ENCODE measurements at places on chromosomes 2 and 18.

- no peaks in the 10 kb centered on the region for H3K27me3 ChIP-seq
- H3K27ac ChIP-seq = no peak overlapping the region
- no peaks in the 10 kb centered on the region for H3K36me3 ChIP-seq
- H3K4me3 ChIP-seq = no peak overlapping the region
- DNase-seq = no peak
- H3K4me1 ChIP-seq = no peaks in the 10 kb centered on the region
Observed at GRCh38 chr2:151380580-151381235, 23.3 kb downstream of the TNFAIP6 start.

DNA sequence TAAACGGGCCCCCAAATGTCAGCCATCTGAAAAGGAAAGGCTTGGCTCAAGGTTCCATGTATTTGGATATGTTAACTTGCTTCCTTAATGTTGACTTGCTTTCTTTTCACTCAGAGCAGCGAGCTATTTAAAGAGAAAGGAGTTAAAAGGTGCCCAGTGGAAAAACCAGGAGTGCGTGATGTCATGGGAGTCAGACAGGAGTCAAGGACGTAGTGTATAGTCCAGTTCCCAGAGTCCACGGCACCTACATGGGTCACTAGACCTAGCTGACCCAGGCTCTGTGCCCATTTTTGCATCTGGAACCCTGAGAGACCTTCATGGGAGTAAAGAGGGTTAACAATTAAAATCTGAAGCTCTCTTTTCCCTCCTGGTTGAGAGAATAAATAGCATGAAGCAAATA lies 19.8 kb downstream of the SLC3A1 start:
- no peaks in the 10 kb centered on the region for H3K27me3 ChIP-seq
- DNase-seq = no peak
- H3K4me1 ChIP-seq = peaks cover 16% of the 10 kb centered on the region
- no peak overlapping the region for H3K27ac ChIP-seq

- H3K27me3 ChIP-seq = peaks cover 6% of the 10 kb centered on the region
- H3K36me3 ChIP-seq = no peaks in the 10 kb centered on the region
- no peak overlapping the region for H3K27ac ChIP-seq
- DNase-seq = no peak
- H3K4me1 ChIP-seq = no peaks in the 10 kb centered on the region
Observed at GRCh38 chr2:34161549-34161948, 562.5 kb upstream of the FAM98A start.

- no peaks in the 10 kb centered on the region for H3K36me3 ChIP-seq
- no peak overlapping the region for H3K4me3 ChIP-seq
- H3K27ac ChIP-seq = no peak overlapping the region
- no peaks in the 10 kb centered on the region for H3K27me3 ChIP-seq
Observed at GRCh38 chr2:231361701-231362554, 33.6 kb upstream of the B3GNT7 start.

- H3K27ac ChIP-seq = no peak overlapping the region
- H3K27me3 ChIP-seq = no peaks in the 10 kb centered on the region
- no peak overlapping the region for H3K4me3 ChIP-seq
- peaks cover 24% of the 10 kb centered on the region for H3K4me1 ChIP-seq
- DNase-seq = no peak
Observed at GRCh38 chr2:230619491-230619890, 93.2 kb upstream of the CAB39 start.

DNA sequence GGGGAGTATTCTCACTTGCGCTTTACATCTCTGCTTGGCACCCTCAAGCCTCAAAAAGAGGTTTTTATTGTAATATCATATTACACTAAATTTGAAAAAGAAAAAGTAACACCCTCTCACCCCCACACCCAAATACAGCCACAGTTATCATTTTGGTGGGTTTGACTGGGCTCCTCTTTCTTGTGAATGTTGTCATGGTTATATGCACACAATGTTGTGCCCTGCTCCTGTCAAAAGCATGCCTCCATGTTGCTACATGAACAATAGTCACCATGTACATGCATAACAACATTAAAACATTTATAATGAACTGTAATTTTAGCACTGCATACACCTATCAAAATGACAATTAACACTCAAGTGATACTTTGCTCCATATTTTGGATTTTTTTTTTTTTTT lies 100.2 kb downstream of the BCL2L11 start:
- no peaks in the 10 kb centered on the region for H3K27me3 ChIP-seq
- H3K4me1 ChIP-seq = no peaks in the 10 kb centered on the region
- no peak for DNase-seq
- H3K27ac ChIP-seq = no peak overlapping the region
- H3K4me3 ChIP-seq = no peak overlapping the region

- H3K27ac ChIP-seq = no peak overlapping the region
- DNase-seq = no peak
- H3K27me3 ChIP-seq = no peaks in the 10 kb centered on the region
Observed at GRCh38 chr2:230972046-230972445, 23.9 kb upstream of the SPATA3 start.

DNA sequence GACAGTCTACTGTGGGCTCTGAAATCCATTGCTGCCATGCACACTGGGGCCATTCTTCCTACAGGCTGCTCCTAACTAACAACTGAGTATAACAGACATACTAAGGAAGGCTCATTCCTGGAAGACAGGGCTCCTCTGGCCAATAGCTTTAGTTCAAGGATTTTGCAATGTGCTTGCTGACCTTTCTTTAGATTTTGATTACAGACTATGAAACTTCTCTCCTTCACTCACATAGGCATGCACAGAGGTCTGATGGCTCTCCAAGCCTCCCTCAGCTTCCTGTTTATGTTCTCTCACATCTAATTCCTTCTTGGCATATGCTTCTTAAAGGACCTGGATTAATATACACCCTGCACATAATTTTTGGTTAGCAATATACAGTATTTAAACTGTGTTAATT lies 34.4 kb upstream of the ROCK1 start:
- DNase-seq = no peak
- H3K27ac ChIP-seq = no peak overlapping the region
- no peaks in the 10 kb centered on the region for H3K27me3 ChIP-seq
- H3K4me1 ChIP-seq = peaks cover 3% of the 10 kb centered on the region

DNA sequence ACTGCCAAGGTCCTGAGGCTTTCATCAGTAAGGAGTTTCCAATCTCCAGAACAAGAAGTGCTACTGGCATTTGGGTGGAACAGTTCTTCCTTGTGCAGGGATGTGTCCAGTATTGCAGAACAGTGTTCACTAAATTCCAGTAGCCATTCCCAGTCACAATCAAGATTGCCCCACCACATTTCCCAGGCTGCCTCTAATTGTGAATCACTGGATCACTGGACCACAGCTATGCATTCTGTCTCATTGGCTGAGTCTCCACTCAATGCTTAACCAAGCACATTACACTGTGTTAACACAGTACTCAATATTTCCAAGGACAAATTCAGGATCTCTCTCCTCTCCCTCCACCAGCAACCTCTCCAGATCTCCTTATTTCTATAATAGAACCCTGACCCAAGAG lies 160.2 kb upstream of the CCDC150 start:
- no peaks in the 10 kb centered on the region for H3K4me1 ChIP-seq
- H3K27me3 ChIP-seq = no peaks in the 10 kb centered on the region
- DNase-seq = no peak
- no peak overlapping the region for H3K4me3 ChIP-seq
- no peak overlapping the region for H3K27ac ChIP-seq

DNA sequence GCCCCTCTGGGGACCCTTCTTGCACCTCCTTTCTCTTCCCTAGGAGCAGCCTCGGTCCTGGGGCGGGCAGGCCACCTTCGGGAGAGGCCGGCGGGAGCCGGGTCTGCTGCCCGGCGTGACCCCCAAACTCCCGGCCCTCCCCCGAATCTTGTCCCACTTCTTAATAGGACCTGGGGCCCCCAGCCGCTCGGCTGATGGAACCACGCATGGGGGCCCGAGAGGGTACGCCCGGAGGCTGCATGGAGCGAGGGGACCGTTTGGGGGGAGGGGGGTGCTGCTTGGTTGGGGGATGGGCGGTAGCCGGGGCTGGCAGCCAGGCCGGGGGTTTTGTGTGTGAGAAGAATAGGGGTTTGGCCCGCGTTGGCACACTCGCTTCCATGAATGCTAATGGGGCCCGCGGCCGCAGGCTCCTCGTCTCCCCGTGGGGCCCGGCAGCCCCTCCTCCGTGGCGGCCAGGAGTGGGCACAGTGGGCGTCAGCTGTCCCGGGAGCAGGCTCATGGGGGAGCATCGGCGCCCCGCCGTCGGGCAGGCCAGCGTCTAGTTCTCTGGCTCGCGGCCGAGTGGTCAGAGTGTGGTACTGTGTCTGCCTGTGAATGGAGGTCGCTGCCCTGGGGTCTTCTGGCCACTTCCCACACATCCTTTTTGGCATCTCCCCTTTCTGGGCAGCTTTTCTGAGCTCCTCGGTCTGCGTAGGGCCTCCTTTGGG lies 1.0 kb downstream of the GAREM2 start:
- no peaks in the 10 kb centered on the region for H3K4me1 ChIP-seq
- H3K27ac ChIP-seq = no peak overlapping the region
- H3K36me3 ChIP-seq = no peaks in the 10 kb centered on the region
- H3K4me3 ChIP-seq = peak overlapping the region; percentile 49
- DNase-seq = no peak

- H3K27ac ChIP-seq = no peak overlapping the region
- no peaks in the 10 kb centered on the region for H3K4me1 ChIP-seq
- no peak overlapping the region for H3K4me3 ChIP-seq
- DNase-seq = no peak
- peaks cover 2% of the 10 kb centered on the region for H3K27me3 ChIP-seq
- no peaks in the 10 kb centered on the region for H3K36me3 ChIP-seq
Observed at GRCh38 chr2:95300450-95300849, 3.3 kb downstream of the KCNIP3 start.

DNA sequence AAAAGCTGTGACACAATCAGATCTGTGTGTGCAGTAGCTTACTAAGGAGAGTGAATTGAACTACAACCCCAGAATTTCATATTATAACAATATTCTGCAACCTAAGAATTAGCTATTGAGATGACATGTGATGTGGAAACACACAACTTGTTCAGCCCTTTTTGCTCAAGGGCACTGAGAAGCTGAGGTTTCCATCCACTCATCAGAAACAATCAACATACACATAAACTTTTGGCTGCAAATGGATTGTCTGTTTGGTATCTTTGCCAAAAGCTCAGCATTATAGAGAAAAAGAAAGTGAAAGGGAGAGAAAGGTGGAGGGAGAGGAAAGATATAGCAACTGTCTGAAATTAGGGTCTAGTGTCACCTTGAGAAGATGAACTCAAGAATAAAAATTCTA lies 117.2 kb upstream of the KLF7 start:
- H3K27me3 ChIP-seq = no peaks in the 10 kb centered on the region
- H3K4me3 ChIP-seq = no peak overlapping the region
- no peak for DNase-seq
- H3K27ac ChIP-seq = no peak overlapping the region

- H3K4me3 ChIP-seq = no peak overlapping the region
- H3K27me3 ChIP-seq = no peaks in the 10 kb centered on the region
- H3K4me1 ChIP-seq = no peaks in the 10 kb centered on the region
Observed at GRCh38 chr2:204315236-204315662, 230.0 kb upstream of the PARD3B start.

GRCh38 chr2:118841450-118841827 lies 6.0 kb downstream of the EN1 start:
- DNase-seq = no peak
- H3K4me1 ChIP-seq = no peaks in the 10 kb centered on the region
- H3K4me3 ChIP-seq = no peak overlapping the region

GRCh38 chr2:73986085-73986681 lies 1.5 kb downstream of the TET3 start:
- no peak for DNase-seq
- H3K4me3 ChIP-seq = peak overlapping the region; percentile 39
- H3K4me1 ChIP-seq = peaks cover 46% of the 10 kb centered on the region
- H3K27me3 ChIP-seq = no peaks in the 10 kb centered on the region
- H3K36me3 ChIP-seq = peaks cover 29% of the 10 kb centered on the region

DNA sequence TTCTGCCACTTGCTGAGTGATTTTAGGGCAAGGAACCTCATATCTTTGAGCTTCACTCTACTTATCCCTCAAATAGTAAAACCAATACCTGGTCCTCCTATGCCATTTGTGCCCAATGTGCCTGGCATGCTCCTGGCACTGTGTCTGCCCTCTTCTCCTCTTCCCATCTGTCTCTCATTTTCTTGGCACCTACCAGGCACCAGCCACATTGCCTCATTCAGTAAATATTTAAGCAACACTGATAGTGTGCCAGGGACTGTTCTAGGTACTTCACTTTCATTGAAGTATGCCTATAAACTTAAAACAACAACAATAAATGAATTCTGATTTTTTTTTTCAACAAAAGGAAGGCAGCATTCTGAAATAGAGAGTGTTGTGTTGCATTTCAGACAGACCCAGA lies 15.1 kb upstream of the BOD1L2 start:
- H3K4me1 ChIP-seq = no peaks in the 10 kb centered on the region
- no peaks in the 10 kb centered on the region for H3K36me3 ChIP-seq
- H3K4me3 ChIP-seq = no peak overlapping the region
- DNase-seq = no peak

GRCh38 chr2:176501617-176502016 lies 232.4 kb downstream of the MTX2 start:
- no peaks in the 10 kb centered on the region for H3K27me3 ChIP-seq
- H3K27ac ChIP-seq = no peak overlapping the region
- no peaks in the 10 kb centered on the region for H3K4me1 ChIP-seq

DNA sequence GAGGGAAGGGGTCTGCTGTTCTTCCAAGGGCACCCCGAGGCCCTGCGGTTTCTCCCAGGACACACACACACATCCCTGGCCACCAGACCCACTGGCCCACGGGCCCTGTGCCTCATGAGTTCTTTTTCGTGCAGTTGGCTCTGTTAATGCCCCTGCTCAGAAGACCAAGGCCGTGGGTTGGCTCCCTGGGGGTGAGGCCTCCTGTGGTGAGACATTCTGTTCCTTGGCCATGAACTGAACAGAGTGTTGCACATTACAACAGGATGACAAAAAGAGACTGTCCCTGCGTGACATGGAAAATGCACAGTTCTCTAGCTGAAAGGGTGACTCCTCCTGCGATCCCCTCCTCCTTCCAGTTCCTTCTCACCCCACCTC lies 30.7 kb downstream of the SH2D6 start:
- peaks cover 20% of the 10 kb centered on the region for H3K4me1 ChIP-seq
- H3K27me3 ChIP-seq = no peaks in the 10 kb centered on the region
- no peak overlapping the region for H3K4me3 ChIP-seq
- no peaks in the 10 kb centered on the region for H3K36me3 ChIP-seq
- no peak for DNase-seq
- no peak overlapping the region for H3K27ac ChIP-seq
